ENCODE measurements at places on chromosomes 11 and 22. TPM values are rescaled to one million over a fixed set of nuclear protein-coding genes. Genes with fewer than 3 reads are reported as not detected.

- DNase-seq, result no peak
These were observed 5.9 kb upstream of the GLB1L3 start for GRCh38 chr11:134270250-134270714.

DNA sequence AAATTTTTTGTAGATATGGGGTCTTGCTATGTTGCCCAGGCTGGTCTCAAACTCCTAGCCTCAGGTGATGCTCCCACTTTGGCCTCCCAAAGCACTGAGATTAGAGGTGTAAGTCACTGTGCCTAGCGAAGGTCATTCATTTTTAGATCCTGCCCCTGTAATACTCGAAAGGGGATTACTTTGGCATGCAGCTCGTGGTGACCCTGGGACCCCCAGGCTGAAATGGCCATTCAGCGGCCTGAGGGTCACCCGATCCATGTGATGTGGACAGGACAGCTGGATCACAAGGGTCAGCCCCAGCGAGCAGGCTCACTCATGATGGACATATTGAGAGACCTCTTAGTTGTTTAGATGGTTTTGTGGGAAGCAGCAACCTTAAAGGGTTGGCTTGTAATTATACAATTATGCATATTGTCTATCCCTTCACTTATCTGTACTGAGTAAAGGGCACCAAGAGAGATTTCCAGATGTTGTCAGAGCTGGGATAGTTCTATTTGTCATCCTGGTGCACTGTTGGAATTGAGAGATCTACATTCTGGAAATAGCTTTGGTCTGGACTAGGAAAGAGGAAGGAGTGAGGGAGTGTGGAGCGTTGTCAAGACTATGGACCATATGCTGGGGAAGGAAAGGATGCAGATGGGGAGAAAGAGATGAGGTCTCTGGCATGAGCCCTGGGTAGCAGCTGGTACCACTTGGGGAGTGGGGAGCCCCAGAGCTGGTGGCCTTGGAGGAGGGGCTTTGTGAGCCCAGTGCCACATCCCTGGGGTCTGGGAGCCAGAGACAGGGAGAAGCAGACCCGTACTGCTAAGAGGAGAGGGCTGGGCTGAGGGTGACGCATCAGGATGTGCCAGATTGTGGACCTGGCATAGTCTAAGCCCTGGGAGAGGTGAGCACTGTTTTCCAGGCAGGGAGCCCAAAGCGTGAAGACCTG lies 15.5 kb downstream of the RHBDD3 start:
- no peak for DNase-seq

- DNase-seq, result no peak
These were observed 97.4 kb upstream of the SLC6A5 start for GRCh38 chr11:20501971-20502370.

GRCh38 chr11:119315131-119316015 lies 1.6 kb downstream of the MCAM start:
- DNase-seq, result no peak

Gene EFCAB6
- total RNA-seq, result 9.2 TPM

DNA sequence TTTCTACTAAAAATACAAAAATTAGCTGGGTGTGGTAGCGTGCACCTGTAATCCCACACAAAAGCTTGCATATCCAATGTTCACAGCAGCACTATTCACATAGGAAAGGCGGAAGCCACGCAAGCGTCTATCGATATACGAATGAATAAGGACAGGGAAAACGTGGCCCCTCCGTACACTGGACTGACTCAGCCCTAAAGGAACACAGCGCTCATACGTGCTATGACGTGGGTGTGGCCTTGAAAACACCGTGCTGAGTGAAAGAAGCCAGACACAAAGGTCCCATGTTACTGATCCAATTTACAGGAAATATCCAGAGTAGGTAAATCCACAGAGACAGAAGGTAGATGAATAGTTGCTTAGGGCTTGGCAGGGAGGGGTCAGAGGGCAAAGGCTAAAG lies 7.0 kb downstream of the LMF2 start:
- no peak for DNase-seq

DNA sequence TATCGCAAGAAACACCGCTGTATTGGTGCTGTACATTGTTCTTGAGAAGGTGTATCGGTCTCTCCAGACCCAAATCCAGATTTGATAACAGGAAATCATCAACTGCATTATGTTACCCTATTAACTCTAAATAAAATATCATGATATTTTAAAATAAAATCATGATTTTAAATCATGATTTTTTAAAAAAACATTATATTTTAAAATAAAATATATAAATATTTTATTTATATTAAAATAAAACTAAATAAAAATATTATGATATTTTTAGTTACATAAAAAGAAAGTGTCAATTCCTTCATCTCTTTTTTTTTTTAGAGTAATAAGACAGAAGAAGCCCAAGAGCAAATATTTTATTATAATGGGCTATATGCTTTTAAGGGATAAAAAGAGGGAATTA lies 27.6 kb downstream of the RBMXL2 start:
- no peak for DNase-seq

Data from tibial nerve (tissue), 4 donors.